ENCODE measurements at places on chromosomes 5 and 9.

DNA sequence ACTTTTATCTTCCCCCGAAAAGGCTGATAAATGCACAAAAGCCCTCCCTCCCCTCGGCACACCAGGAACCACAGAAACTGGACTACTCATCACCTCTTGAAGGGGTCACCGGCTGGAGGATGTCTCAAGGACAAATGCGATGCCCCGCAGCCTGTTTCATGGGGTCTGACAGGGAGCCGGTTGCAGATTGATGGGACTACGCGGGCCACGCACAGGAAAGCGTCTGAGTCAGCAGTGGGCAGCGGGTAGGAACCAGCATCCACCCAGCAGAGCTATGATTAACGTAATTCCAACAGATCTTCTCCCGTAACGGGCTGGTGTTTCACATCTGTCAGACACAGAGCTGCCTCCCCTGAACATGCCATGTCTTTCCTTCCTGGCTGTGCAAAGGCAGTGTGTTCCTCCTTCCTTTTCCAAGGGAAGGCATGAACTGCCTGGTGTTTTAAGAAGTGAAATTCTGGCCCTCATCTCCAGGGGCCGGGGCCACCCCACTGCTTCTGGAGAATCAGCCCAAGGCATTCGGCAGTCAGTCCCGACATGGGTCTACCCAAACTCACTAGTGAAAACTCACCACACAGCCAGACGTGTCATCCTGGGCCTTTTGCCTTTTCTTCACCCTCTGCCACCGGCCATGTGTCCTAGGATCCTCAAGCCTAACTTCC is 144.4 kb upstream of the PHYKPL start:
- DNase-seq = no peak

DNA sequence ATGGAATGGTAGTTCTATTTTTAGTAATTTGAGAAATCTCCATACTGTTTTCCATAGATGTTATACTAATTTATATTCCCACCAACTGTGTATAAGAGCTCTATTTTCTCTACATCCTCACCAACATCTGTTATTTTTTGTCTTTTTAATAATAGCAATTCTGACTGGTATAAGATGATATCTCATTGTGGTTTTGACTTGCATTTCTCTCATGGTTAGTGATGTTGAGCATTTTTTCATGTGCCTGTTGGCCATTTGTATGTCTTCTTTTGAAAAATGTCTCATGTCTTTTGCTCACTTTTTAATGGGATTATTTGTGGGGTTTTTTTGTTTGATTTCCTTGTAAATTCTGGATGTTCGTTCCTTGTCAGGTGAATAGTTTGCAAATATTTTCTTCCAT is 154.4 kb downstream of the ZSWIM6 start:
- DNase-seq = no peak

- DNase-seq = no peak
Measured at GRCh38 chr5:11214864-11215644, 454.0 kb upstream of the DAP start.

DNA sequence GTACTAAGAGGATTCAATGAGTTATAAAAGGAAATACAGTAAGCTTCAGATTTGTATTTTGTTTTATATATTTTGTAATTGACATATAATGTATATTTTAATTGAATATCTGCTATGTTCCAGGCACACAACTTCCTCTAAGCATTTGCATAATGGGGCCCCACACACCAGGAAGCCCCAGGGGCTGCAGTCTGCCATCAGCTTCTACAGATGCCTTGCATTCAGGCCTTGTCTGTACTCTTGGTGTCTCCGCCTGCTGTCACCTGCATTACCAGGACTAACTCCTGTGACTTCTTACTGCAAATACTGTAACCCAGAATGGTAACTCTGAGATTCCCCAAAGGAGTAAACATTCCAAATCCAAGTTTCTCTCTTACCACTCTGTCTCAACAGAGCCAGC is 20.6 kb downstream of the ARL15 start:
- DNase-seq = no peak

- DNase-seq = no peak
Measured at GRCh38 chr5:55907927-55908326, 56.8 kb downstream of the IL31RA start.

- DNase-seq = no peak
Measured at GRCh38 chr9:91101611-91102168, 260.0 kb downstream of the AUH start.

DNA sequence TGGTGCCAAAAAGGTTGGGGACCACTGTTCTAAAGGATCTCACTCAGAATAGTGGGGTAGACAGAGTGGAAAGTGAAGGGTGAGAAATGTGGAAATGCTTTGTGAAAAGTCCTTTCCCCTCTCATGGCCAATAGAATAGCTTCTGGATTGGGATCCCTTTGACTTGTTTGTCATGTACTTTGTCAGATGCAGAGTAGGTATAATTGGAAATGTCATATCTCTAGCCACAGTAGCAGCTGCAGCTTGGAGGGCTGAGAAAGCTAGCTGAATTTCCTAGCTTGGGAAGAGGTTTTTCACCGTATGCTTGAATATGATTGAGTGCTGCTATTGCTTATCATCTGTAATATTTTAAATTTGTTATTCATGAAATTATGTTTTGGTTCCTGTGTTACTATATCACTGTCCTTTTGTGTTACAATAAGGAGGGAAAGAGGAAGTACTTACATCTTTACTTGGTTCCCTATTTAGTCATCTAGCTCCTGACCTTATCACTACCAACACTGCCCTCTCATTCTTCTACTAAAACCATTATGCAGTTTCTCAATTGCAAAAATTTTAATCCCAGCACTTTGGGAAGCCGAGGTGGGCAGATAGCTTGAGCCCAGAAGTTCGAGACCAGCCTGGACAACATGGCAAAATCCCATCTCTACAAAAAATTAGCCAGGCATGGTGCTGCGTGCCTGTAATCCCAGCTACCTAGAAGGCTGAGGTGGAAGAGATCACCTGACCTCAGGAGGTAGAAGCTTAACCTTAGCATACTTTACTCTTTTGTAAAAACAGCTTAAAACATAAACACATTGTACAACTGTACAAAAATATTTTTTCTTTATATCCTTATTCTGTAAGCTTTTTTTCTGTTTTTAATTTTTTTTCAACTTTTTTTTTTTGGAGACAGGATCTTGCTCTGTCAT is 12.4 kb downstream of the SLC30A5 start:
- DNase-seq = no peak

DNA sequence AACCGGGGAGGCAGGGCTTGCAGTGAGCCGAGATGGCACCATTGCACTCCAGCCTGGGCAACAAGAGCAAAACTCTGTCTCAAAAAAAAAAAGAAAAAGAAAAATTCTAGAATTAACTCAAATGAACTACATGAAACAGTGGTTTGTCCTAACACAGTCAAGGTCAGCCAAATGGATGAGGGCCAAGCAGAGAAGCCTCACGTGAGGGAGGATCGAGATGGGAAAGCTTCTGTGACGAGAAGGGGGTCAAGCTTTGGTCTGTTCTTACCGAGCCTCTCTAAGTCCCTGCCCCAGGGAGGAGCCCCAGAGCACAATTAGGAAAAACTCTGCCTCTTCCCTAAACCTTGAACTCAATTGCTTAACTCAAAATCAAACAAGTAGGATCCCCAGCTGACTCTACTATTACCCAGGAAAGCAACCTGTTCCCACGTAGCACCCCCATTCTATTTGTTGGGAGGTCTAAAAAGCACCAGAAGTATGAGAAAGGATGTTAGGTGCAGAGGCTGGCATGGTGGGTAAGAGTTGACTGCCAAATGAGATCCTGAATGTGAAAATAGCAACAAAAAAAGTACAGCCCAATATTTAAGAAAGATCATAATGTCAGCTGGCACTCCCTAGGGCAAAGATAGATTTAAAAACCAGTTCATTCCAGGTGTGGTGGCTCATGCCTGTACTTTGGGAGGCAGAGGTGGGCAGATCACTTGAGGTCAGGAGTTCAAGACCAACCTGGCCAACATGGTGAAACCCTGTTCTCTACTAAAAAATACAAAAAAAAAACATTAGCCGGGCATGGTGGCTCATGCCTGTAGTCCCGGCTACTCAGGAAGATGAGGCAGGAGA is 7.2 kb downstream of the ALDH7A1 start:
- no peak for DNase-seq

GRCh38 chr5:160233215-160233614 is 3.9 kb downstream of the FABP6 start:
- DNase-seq = no peak

DNA sequence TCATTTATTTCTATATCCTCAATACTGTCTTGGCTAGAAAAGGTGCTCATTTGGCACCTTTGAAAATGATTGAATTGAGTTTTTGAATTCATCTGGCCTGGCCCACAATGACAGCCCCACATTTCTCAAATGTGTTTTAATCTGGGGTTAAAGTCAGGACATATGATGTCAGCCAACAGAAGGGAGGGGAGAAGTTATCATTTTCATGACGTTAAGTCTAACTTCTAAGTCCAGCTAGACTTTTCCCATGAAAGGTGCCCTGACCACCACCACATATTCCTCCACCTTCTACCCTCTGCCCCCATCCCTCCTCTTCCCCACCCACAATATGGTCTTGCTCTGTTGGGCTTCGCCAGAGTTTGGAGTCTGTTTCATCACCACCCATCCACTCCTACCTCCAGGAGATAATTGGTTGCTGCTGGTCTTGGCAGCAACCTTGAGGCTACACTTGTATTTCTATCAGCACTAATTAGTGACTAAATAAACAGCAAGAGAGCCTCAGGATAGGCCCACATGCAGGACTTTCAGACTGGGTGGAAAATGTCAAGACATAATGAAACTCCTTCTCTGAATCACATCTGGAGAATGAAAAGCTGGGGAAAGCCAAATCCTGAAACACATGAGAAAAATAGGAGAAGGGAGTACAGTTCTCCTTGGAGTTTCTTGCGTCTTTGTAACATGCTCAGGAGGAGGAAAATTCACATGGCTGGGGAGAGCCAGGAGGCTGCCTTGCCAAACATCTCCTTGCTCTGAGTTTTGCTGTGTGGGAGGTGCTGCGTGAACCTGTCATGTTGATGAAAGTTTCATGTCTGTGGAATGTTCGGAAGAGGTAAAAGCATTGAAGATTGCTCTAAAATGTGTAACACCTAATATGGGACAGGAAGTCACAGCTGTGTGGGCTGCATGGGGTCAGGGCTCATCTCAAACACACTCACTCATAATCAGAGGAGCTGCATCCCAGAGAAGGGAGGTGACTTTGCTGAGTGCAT is 544.7 kb upstream of the KLF4 start:
- DNase-seq = peak; percentile 75

- peak; percentile 1 for DNase-seq
Measured at GRCh38 chr5:91641730-91642350, 258.7 kb upstream of the ARRDC3 start.

GRCh38 chr5:53893626-53894025 is 333.2 kb downstream of the NDUFS4 start:
- no peak for DNase-seq

- no peak for DNase-seq
Measured at GRCh38 chr5:100779669-100780375, 123.3 kb downstream of the ST8SIA4 start.

- no peak for DNase-seq
Measured at GRCh38 chr5:132354381-132355139, 14.9 kb upstream of the SLC22A5 start.

DNA sequence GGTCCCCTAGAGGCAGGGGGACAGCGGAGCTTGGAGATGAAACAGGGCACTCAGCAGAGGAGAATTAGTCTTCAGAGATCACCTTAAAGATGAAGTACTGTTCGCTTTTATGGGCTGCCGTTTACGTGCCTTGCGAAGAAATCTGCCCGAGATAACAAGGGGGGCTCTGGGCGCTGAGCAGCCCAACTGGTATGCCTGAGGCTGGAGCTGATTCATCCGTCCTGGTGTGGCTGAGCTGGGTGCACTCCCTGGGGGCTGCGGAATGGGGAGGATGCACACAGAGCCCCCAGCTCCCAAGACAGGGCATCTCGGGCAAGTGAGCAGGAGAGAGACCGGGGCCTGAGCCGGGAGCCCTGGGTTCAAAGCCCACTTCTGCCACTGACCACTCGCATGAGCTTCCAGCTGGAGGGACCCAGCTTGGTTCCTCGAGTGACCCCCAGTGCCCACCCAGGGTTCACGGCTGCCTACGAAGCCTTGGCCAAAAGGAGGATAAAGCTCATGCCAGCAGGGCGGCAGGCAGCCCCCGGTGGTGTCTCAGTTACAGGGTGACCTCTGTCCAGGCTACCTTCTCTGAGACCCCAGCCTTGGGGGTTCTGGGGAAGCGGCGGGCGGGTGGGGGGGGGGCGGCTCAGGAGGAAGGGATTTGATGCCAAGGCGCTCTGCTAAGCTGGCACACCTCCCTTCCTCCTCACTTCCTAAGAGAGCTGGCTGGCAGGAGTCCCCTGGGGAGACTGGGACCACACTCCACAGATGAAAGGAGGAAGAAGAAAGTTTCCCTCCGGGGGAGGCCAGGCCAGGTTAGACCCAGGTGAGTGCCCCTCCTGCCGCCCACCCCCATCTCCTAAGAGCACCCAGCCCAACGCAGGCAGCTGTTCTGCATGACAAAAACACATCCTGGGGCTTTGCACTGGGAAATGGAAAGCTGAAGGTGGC is 5.7 kb downstream of the FIBCD1 start:
- no peak for DNase-seq

GRCh38 chr5:126884269-126884819 is 107.4 kb downstream of the LMNB1 start:
- peak; percentile 94 for DNase-seq

DNA sequence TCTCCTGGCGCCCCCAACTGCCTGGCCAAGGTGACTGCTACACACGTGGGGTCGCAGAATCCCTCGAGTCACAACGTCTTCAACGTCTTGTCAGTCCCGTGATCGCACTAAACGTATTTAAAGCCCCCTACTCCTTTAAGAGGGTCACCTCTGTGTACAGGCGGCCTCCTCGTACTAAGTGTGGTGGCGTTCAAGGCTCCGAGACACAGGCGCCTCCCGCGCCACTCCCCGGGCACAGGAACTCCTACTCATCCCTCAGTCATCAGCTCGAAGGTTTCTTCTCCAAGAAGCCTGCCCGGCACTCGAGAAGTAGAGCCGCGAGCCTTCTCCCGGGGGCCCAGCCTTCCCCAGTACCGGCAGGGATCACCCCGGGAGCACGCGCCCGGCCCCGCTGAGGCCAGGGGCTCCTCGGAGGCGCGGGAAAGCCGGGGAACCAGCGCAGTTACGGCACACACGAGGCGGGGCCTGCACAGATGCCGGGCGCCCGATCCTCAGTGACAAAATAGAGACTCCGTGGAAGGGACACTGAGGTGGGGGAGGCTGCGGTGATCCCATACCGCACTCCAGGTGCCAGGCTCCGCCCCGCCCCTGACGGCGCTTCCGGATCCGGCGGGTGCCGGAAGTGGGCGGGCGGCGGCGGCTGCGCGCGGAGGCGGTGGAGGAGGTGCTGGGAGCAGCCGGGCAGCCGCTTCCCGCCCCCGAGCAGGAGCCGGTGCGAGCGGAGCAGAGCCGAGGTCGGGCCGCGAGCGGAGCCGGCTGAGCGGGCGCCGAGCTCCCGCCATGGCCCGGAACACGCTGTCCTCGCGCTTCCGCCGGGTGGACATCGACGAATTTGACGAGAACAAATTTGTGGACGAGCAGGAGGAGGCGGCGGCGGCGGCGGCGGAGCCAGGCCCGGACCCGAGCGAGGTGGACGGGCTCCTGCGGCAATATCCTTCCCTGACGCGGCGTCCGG is 6.9 kb downstream of the ARPC5L start:
- DNase-seq = no peak

All from skeletal muscle cell (primary cell).